ENCODE measurements at places on chromosomes 5 and 9.
A peak's percentile ranks its signal among the peaks of the same experiment; 100 is the strongest.

DNA sequence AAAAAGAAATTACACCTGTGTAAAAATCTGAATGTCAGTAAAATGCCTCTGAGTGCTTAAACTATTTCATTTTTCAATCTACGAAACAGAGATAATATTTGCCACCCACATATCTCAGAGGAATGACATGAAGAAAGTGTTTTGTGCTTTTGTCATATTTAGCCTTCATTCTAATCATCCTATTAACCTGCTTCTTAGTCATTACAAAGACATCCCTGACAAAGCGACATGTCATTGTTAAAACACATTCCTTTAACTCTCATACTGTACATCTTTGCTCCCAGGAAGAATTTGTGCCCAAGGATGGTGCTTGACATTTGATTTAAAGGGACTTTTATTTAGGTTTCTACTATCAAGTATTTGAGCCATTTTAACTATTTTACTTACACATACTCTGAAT, 275.9 kb downstream of the DMRTA1 start:
- no peak for DNase-seq

DNA sequence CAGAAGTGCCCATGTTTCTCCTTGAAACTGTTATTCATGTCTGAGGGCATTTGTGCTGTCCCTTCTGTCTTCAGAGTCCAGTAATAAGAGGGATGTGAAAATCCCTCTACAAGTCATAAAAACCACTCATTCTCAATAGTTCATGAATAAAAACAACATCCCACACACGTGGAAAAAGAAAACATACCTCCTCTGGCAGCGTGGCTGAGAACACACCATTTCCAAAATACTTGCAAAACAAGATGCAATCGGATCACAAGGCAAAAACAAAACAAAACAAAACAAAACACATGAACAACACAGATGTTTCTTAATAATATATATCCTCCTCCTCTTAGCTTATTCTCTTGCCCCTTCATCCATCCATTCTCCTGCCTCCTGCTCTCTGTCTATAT, 71.0 kb upstream of the EQTN start:
- DNase-seq = peak; percentile 10

- no peak for DNase-seq
Measured at GRCh38 chr9:127884427-127884911, 7.0 kb upstream of the AK1 start.

GRCh38 chr9:25700430-25700829, 22.2 kb upstream of the TUSC1 start:
- DNase-seq = peak; percentile 15

GRCh38 chr5:953535-954449, 54.8 kb upstream of the NKD2 start:
- no peak for DNase-seq

GRCh38 chr9:108642871-108643270, 212.9 kb downstream of the ACTL7B start:
- DNase-seq = no peak

DNA sequence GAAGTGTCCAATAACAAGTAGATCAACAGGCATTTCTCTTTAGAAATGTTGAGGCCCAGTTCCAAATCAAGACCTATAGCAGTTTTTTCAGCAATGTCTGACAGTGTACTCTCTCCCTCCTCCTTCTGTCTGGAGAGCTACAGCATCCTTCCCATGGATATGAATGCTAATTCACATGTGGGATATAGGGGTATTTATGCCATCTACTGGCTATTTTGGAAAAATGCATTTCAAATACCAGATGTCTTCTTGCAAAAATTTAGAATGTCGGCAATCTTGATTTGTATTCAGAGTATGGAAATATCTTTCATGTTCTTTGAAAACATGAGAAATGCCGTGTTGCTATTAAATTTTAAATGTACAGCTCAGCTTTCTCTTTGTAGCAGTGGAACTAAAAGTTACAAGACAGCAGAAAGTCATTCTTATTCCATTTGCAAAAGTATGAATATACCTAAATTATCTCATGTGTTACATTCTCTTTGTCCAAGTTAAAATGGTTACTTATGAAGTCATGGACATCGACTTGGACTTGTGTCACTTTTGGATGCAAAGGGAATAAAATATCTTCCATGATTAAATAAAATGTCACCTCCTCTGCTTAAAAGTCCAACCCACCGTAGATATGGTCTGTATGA, 647.8 kb downstream of the TAF11L14 start:
- peak; percentile 76 for DNase-seq

GRCh38 chr5:11854936-11855335, 49.3 kb downstream of the CTNND2 start:
- DNase-seq = no peak

DNA sequence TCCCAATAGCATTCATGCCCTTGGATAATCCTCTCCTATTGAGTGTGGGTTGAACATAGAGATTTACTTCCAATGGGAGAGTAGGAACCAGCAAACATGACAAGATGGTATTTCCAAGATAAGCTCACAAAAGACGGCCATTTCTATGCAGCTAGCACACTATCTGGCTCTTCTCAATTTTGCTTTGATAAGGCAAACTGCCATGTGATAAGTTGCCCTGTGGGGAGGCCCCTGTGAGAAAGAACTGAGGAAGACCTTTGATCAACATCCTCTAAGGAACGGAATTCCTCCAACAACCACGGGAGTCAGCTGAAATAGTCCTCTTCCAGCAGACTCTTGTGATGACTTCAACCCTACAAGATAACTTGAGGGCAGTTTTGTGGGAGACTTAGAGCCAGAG, 211.9 kb upstream of the TRPM3 start:
- DNase-seq = no peak

GRCh38 chr9:135414293-135414692, 65.3 kb upstream of the PPP1R26 start:
- DNase-seq = no peak

- no peak for DNase-seq
Measured at GRCh38 chr5:52262844-52263243, 524.9 kb upstream of the ITGA1 start.

- DNase-seq = no peak
Measured at GRCh38 chr9:109317979-109318741, 2.7 kb downstream of the EPB41L4B start.

- peak; percentile 48 for DNase-seq
Measured at GRCh38 chr5:38765399-38765861, 80.4 kb upstream of the OSMR start.

DNA sequence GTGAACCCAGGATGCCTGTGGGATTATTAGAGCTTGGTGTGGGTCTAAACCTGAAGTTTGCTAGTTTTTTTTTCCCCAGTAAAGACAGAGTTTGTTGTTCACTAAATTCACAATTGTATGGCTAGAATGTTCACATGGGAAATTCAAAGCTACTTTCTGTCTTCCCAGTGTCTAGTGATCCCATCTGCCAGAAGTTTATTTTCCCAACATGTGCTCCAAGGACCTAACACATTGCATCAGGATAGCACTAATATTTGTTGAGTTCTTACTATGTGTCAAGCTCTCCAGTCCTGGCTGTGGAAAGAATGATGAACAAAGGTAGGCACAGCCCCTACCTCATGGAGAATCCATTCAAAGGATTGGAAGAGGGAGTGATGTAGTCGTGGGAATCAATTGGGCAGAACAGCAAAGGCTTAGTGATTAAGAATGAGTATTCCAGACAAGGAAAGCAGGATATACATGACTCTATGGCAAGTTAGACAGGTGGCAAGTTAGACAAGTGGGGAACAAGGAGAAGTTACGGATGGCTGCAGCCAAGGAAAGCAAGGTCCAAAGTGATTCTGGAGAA, 521.5 kb upstream of the WWC1 start:
- DNase-seq = no peak

GRCh38 chr9:38732885-38733284, 13.0 kb upstream of the FAM240B start:
- DNase-seq = no peak

DNA sequence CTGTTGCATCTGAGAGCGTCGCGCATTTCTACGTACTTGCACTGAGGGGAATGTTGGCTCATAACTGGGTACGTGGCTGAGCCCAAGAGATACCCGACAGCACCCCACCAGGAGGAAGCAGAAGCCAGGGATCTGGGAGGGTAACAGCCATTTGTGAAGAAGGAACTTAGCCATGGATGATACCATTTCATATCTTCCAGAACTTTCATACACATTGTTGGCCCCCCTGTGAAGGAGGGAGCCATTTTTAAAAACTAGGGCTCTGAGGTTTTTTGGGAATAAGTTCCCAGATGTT, 101.4 kb upstream of the SLC44A1 start:
- no peak for DNase-seq

DNA sequence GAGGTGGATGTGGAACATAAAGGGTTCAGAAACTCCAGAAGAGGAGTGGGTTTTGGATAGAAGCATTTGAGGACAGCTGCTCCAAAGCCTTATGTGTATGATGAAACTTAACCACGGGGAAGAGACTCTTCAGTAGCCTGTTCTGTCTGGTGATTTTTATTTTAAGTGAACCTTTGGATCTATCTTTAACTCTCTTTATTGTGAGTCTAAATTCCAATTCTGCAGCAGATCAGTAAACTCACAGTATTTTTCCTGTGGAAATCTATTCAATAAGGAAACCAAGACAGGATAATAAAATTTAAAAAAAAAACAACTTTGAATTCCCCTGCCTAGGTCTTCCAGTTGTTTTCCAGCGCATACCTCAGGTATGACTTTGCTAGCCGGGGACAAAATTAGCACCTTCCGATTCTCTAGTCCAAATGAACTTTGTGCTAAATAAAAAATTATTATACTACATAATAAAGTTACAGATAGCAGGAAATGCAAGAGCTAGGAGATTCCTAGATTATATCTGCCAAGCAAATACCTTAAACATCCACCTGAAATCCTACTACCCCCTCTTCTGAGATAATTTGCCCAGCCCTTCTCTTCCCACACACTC, 101.9 kb downstream of the NLN start:
- no peak for DNase-seq

DNA sequence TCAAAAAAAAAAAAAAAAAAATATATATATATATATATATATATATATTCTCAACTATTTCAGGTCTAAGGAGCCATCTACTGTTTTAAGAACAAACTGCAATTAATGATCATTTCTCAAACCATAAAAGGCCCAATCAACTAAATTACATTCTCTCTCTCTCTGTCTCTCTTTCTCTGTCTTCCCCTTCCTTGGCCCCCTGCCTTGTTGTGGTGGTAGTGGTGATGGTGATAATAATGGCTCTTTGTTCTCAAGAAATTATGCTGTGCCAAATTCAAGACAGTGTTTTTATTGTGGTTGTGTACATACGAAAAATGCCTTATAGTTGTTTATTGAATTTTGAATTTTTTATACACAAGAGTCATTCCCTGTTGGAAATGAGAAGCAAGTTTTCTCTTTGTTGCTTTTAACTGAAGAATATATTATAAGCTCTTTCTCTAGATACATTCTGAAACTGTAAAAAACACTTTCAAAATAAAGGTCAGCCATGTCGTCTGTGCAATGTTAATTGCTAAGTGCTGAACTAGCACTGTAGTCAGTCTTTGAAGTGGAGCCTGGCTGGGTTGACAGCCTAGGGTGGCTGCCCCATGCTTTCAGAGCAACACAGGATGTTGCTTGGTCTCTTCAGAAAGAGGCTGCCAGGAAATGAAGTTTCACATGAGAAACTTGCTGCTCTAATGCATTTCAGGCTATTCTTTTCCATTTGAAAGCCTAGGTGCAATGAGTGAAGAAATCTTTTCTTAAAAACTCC, 96.0 kb downstream of the HINT1 start:
- DNase-seq = no peak

GRCh38 chr9:20378851-20379250, 243.4 kb downstream of the MLLT3 start:
- DNase-seq = no peak

- peak; percentile 21 for DNase-seq
Measured at GRCh38 chr5:106862450-106863193, 808.1 kb downstream of the EFNA5 start.

DNA sequence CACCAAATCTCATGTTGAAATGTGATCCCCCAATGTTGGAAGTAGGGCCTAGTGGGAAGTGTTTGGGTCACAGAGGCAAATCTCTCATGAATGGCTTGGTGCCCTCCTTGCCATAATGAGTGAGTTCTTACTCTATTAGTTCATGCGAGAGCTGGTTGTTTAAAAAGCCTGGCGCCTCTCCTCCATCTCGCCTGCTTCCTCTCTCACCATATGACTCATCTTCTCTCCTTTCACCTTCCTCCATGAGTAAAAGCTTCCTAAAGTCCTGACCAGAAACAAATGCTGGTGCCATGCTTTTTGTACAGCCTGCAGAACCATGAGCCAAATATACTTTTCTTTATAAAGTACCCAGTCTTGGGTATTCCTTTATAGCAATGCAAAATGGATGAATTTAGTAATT, 20.9 kb upstream of the ARHGAP26 start:
- peak; percentile 67 for DNase-seq

GRCh38 chr9:83030391-83031107, 32.4 kb downstream of the RASEF start:
- no peak for DNase-seq

DNA sequence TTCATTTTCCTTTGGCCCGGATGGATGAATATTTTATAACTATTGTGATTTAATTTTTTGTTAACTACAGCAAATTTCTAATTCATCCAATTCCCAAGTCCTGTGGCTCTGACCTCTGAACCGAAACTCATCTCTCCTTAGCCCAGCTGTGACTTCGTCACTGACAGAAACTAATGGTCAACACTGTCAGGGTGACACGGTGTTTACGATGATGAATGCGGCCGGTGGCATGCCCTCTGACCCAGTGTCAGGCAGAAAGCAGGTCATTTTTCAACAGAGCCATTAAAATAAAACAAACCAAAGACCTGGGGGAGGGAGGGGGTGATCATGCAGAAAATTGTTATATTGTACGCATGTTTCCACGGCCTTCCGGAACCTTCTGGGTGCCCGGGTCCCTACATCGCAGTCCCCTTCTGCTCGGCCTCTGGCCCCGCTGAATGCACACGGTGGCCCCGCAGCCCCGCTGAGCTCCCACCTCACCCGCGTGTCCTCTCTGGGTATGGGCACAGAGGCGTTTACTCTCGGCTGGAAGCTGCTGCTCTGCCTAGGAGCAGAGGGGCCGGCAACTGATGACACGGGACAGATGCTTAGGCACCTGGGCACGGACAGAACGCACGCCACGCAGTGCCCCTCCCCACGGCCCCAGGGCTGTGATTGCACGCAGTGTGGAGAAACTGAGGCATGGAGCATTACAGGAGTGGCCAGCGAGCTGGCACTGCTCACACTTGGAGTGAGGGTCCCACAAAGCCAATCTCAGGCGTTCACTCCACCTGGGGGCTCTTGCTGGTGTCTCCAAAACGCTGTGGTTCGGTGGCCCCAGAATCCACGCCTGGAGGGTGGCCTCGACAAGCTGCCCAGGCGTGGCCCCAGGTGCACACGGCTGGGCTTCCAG, 8.1 kb downstream of the CCDC187 start:
- DNase-seq = no peak

DNA sequence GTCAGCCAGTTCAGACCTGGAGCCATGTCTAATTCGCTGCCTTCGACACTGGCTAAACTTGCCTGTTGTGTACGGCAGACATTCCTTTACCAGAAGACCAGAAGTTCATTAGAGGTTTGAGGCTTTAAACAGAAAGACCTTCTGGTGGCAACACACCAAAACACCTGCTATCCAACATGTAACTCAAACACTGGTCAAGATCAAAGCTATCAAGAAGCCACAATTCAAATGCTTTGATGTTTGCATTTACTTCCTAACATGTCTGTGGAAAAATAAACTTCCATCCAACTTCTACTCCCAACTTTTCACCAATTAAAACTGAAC, 91.0 kb upstream of the RETREG1 start:
- DNase-seq = no peak
